HEK293T (cell line): ENCODE measurements at places on chromosomes 4 and X.

DNA sequence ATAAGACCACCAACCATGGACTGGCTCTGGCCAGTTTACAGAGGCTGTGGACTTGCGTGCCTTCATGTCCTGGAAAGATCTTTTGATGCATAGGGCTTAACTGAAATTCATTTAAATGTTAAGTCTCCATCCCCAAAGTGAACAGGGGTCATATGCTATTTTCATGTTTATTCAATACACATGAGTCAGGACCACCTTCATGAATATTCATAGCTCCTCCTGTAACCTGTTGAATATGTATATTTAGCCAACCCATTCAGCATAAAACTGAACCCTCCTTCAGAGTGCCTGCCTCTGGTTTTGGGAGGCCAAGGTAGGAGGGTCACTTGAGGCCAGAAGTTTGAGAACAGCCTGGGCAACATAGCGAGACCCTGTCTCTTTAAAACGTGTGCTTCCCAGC, 7.1 kb downstream of the CTPS2 start:
- DNase-seq = no peak

DNA sequence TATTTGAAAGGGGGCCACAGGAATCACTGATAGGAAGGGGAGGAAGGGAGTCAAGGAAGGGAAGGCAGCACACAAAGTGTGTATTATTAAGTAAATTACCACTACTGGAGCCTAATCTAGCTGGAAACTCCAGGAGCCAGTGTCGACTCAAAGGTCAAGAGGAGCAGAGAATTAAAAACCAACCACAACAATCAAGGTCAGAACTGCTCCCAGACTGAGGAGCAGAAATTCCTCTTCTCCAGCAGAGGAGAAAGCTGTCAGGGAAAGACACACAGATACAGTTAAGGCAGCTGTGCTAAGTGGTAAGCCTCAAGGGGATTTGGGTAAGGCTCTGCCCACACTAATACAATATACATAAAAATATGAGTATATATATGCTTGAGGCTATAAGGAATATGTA, 87.5 kb upstream of the PTPN13 start:
- DNase-seq = no peak

GRCh38 chrX:150958177-150958576, 25.0 kb upstream of the HMGB3 start:
- no peak for DNase-seq

- DNase-seq = no peak
Observed at GRCh38 chr4:108393890-108394472, 225.2 kb upstream of the LEF1 start.

DNA sequence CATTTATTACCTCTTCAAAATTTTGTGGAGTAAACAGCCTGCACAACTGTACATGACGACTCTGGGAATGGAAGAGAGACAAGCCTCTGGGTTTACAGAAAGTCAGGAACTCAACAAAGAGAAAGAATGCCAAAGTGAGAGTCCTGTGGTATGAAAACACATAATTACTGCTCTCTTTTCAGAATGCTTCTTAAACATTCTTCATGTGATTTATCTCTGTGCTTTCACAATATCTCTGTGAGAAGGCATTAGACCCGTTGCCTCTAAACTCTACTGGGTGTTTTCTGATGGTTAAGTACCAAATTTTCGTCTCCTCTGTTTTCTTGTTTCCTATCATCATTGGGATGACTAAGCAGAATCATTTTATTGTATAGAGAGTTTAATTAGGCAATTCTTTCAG, 966.6 kb upstream of the SLIT2 start:
- no peak for DNase-seq

DNA sequence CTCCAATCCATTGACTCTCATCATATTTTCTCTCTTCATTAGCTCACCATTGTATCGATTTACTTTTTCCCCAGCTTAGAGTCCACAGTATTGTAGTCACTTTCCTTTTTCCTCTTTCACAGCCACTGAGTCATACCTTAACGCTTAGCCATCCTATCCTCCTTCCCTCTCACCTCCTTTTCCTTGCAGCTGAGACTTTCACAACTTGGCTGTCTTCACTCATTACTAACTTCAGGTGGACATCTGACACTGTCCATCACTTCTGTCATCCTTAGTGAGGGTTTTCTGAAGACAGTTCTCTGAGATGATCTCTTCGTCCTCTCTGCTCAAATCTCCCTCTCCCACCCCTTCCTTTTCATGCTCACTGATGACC, 70.5 kb upstream of the ESX1 start:
- no peak for DNase-seq

DNA sequence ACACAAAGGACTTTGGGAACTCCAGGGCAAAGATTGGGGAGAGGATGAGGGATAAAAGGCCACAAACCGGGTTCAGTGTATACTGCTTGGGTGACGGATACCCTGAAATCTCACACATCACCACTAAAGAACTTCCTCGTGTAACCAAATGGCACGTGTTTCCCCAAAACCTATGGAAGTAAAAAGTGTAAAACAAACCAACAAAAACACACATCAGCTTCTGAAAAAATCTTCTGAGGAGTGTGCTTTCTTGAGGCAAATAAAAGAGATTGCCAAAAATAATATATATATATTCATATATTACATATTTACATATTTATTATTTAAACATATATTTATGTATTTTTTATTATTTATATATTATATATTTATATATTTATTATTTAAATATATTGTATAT, 3.9 kb downstream of the P2RY8 start:
- DNase-seq = no peak

DNA sequence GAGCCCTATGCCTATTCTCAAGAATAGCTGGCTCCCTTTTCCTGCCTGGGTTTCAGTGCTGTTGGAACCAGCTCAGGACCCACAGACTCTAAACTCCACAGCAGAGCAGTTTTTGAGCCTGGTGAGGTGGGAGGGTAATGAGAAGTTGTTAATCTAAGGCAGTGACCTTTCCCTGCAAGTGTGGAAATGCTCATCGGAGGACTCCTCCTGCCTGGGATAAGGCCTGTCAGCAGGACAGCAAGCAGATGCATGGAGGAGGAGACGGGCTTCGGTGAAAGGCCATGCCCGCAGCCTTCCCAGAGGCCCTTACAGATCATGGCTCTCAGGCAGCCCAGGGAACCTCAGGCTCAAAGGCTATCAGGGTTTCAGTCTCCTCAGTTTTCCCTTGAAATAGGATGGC, 70.0 kb upstream of the SHISA3 start:
- no peak for DNase-seq

DNA sequence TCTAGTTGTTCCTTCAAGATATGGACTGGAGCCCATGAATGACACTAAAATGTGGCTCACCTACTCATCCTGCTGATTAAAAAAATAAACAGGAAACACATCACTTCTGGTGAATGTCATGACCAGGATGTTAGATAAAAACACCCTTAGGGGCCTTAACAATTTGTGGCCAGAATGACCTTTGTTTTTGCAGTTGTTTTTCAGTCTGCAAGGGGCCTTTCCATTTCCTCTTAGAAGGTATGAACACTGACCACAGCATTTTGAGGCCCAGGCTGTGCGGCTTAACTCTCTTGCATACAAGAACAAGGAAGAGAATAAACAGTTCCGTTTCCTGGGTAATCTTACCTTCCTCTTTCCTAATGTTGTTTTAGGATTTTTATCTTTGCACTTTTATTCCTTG, 113.2 kb downstream of the IL1RAPL2 start:
- no peak for DNase-seq

GRCh38 chr4:149264093-149264733, 551.4 kb downstream of the IQCM start:
- peak; percentile 57 for DNase-seq

- DNase-seq = peak; percentile 59
Observed at GRCh38 chrX:107710617-107711391, 64.8 kb downstream of the TSC22D3 start.

DNA sequence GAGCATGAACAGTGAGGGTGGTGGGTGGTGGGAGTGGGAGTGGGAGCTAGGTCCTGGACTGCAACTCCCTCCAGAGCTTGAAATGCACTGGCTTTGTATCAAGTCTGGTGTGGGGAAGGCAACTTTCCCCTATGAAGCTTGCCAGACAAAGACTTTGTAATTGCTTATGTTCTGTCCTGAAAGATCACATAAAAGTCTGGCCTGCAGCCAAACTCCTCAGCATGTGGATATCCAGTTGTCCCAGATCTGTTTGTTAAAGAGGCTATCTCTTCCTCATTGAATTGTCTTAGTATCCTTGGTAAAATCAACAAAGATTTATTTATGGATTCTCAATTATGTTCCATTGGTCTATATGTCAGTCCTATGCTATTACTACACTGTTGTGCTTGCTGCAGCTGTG, 607.9 kb downstream of the GLUD2 start:
- no peak for DNase-seq

- DNase-seq = no peak
Observed at GRCh38 chrX:3680459-3680858, 33.0 kb downstream of the PRKX start.

GRCh38 chr4:55121246-55121645, 4.1 kb downstream of the KDR start:
- DNase-seq = no peak

DNA sequence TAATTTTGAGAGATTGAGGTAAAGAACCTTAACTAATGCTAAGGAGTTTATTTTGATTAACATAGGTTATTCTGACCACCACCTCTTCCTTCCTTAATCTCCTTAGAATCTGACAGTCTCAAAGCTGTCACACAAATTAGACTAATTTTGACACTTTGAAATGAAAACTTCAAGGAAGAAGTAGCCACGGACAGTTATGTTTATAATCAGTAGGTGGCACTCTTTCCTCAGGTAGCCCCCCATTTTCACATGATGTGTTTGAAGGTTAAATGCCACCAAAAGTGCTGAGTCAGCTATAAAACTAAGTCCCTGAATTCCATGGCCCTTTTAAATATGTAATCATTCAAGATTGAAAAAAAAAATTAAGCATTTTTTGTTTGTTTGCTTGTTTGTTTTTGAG, 22.4 kb downstream of the TMEM33 start:
- DNase-seq = peak; percentile 19

DNA sequence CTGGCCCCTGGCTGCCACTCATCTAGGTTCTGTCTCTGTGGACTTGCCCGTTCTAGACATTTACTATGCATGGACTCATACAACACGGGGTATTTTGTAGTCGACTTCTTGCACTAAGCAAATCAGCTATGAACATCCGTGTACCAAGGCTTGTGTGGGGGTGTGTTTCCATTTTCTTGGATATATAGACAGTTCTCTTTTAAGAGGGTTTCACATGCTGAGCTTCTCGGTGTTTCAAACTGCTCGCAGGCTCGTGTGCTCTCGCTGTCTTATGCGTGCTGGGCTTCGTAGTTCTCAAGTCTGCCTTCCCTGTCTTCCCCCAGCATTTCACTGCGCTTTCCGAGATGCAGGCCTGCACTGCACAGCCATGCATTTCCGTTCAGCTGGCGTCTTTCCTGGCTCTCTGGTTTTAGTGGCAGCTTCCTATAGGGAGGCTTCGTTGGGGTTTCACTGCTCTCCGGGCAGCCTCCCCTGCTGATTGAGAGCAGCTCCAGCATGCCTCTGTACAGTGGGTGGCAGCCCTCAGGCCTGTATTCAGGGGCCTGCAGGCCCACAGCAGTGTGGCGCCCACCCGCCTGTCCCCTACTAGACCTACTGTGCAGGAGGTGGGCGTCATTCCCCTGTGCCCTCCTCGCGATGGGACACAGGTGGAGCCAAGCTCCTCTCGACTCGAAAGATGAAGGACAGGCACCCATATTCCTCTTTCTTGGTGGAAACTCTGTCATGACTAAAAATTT, 27.6 kb downstream of the ZBTB49 start:
- DNase-seq = no peak

DNA sequence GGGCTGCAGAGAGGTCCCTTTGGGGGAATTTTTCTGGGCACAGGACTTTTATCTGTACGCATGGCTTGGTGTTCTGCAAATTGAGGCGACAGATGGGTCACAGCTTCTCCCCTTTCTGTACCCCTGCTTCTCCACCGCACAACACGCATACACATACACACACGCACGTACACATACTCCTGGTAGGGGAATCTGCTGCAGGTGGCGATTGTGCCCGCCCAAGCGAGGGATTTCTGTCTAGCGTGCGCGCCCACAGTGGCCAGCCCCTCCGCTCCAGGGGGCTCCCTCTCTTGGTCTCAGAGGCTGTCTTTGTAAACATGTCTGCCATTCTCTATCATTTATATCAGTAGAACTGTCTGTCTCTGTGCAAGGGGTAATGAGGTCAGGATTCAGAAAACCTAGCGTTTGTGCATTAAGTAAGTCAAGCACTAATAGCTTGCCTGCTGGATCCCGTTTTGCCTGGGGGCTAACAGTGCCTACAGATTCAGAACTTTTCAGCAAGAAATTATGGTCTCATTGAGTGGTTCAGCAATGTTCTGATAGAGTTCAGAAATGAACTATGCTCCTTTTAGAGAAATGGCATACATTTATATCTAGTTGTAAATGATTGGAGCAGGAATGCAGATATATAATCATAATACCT, 2.2 kb downstream of the GRID2 start:
- DNase-seq = peak; percentile 17

DNA sequence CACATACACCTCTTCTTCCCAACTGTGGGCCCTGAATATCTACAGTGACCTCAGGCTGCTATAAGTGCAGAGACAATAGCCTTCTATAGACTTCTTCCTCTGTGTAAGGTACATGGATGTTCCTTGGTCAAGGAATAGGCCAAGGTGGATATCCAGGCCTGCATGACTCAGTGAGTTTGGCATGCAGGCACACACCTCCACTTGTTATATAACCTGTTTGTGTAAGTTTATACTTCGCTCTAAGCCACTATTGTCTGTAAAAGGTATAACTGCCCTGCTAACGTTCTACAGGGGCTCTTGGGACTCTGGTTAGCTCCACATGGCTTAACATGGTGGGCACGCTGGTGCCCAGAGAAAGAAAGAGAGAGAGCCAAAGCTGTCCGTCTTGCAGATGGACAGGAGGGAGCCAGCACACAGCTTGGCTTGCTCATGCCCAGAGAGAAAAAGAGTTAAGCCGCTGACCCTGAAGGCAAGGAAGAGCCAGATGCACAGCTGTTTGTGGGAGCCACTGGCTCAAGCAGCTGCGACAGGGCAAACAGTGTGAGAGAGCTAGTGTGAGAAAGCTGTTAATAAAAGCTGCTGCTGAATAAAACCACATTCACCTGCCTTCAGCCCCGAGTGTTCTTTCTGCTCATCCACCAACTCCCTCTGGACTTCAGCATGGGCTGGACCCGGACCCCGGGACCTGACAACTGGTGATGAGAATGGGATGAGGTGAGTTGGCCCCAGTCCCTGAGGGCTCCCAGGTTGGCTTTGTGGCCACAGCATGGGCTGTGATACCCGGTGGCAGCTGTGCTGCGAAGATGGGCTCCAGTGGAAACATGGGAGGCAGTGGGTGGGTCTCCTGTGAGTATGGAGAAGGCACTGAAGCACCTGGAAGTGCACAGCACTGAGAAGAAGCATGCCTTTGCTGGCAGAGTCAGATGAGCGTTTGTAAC, 44.5 kb upstream of the ZBTB33 start:
- DNase-seq = no peak

DNA sequence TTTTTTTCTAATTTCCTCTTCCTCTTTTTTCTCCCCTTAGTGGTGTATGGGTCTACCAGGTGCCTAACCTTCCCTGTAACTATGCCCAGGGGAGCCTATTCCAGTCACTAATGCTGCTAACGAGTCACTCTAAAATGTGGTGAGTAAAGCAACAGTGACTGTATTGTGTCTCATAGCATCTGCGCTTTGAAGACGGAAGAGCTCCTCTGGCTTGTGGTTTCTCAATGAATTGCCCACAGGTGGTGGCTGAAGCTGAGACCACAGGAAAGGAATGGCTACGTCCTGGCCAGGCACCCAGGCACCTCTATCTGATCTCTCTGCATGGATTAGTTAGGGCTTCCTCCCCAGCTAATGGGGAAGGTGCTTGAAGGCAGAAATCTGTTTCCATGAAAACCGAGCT, 763.5 kb upstream of the FRG1 start:
- DNase-seq = no peak
